T-cell (primary cell): ENCODE measurements at places on chromosomes 11 and 22.

DNA sequence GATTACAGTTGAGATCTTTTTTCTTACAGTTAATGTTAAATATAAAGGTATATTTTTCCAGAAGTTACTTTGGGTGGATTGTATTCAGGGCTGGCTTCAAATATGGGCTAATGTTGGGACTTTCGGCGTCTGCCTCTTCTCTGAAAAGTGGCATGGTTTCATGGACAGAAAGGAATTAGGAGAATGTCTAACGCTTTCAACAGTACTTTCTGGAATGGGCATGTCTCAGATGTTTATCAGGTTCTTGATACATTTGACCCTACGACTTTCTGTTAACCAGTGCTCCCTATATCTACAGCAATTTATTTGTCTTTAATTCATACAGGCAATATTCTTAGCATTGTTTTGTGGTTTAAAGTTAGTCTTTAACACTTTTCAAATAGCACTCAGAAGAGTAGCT lies 33.7 kb downstream of the ZC3H12C start:
- no peak for DNase-seq

DNA sequence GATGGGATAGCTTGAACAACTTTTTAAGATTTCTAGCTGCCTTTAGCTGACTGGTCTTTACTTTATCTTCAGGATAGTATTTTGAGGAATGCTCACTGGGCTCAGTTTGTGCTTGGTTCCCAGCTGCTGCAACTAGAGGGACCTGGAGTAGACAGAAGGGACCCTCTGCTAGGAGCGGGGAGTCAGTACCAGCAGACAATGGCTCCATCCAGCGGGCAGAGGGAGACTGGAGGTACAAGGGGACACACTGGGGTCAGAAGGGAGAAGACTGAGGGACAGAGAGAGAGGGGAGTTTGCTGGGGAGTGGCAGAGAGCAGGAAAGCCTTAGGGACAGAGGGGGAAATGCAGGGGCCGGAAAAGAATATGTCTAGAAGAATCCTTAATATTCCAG lies 22.0 kb upstream of the ACER3 start:
- no peak for DNase-seq

- no peak for DNase-seq
These were observed 14.9 kb downstream of the PACS1 start for GRCh38 chr11:66084821-66085475.

DNA sequence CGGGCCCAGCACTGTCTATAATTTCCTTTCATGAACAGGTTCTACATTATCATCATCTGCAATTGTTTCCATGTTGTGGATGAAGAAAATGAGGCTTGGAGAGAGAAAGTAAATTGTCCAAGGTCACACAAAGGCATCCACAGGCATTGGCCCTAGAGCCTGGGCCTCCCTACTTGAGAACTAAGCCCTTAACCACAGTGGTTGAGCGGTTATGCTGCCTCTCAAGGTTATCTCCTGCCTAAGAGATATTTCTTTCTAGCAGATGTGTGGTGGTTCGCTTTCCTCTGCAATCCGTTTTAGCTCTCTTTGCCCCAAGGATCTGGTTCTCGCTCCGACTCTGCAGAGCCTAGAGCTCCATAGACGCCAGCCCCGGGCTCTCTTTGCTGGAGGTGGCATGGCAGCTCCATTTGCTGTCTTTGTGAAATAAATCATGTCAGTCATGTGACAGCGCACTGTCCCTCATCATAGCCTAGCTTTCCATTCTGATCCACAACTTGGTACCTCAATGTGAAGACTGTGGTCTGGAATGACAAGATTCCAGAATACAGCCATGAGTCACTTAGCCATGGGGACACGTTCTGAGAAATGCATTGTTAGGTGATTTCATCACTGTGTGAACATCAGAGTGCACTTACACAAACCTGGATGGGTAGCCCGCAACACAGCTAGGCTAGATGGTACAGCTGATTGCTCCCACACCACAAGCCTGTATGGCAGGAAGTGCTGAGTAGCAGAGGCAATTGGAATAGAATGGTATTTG lies 27.2 kb downstream of the RPS6KA4 start:
- DNase-seq: no peak

- no peak for DNase-seq
These were observed 40.1 kb upstream of the FLI1 start for GRCh38 chr11:128653801-128654231.

DNA sequence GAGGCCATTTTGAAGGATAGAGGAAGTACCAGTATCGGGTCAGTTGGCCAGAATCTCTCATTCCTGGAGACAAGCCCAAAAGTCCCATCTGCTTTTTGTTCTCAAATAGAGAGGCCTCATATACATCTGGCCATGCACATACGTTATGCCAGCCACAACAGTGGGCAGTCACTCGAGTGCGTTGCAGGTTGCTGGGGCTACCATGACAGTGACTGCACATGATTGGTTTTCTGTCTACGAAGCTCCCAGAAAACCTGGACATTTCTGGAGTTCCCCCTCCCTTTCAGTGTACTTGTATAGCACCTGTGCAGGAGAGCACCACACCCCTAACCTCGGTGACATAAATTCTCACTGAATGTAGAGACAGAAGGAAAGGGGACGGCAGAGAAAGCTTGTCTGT lies 62.1 kb downstream of the C22orf31 start:
- DNase-seq: no peak

- no peak for DNase-seq
These were observed at the start of gene SRSF8 for GRCh38 chr11:95066716-95067038. Gene SRSF8, plus strand, starts transcription at chr11:95066919. Its CDS starts 308 bp downstream, at chr11:95067227.

DNA sequence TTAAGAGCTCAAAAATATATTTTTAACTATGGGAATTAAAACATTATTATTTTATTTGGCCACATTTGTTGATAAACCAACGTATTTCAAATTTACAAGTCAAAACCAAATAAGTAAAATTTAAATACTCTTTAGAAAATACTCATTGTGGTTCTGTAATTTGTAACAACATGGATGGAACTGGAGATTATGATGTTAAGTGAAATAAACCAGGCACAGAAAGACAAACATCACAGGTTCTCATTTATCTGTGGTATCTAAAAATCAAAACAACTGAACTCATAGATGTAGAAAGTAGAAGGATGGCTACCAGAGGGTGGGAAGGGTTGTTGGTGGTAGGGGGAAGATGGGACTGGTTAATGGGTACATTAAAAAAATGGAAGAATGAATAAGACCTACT lies 50.8 kb downstream of the STK33 start:
- DNase-seq: no peak

DNA sequence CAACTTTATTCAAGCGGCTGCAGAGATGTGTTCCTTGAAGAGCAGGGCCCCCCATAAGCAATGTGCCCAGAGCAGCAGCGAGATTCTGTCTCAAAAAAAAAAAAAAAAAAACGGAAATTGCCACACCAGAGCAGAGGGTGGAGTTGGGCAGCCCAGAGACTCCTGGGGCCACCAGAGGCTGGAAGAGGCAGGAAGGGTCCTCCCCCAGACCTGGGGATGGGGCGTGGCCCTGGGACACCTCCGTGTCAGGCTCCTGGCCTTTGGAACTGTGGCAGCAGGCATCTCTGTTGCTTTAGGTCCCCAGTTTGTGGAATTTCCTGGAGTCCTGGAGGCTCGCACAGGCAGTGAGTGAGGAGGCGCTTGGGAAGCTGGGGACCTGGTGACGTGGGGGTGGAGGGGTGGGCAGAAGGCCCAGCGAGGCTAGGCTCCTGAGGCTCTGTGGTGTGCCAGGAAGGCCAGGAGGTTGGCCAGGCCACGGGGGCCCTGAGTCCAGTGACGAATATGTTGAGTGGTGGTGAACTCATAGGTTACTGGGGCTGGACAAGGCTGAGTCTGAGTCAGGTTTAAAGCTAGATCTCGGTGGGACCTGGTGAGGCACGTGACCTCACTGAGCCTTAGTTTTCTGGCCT lies 735.6 kb downstream of the BRD1 start:
- no peak for DNase-seq

DNA sequence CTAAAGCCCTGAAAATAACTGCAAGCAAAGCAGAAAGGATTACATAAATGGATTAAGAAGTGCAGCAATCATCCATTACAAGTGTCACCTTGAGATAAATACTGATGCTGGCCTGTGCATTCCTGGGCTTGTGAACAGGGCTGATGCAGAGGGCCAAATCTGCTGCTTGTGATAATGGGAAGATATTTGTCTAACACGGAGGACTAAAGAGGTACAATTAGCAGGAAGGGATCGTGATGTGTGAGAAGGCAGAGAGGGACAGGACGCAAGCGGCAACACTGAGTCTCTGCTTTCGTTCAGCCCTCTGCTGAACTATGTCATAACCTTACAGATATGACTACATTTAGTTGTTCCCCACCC lies 107.7 kb upstream of the DDI1 start:
- no peak for DNase-seq

DNA sequence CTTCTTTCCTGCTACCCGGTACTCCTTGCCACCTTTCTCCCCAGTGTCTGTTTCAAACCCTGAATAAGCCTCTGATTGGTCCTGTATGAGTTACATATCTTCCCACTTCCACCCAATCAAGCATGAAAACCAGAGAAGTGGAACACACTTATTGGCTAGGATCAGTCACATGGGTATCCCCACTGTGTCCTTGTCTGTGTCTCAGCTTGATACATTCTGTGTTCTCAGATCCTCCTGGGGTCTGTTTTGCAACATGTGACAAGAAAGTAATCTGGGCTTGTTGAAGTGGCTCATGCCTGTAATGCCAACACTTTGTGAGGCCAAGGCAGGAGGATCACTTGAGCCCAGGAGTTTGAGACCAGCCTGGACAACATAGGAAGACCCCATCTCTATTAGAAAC lies 23.9 kb downstream of the MCHR1 start:
- DNase-seq: no peak

- DNase-seq: no peak
These were observed 11.3 kb upstream of the NLRP6 start for GRCh38 chr11:266676-267439.

- no peak for DNase-seq
These were observed 43.6 kb downstream of the TENM4 start for GRCh38 chr11:79397252-79397651.

DNA sequence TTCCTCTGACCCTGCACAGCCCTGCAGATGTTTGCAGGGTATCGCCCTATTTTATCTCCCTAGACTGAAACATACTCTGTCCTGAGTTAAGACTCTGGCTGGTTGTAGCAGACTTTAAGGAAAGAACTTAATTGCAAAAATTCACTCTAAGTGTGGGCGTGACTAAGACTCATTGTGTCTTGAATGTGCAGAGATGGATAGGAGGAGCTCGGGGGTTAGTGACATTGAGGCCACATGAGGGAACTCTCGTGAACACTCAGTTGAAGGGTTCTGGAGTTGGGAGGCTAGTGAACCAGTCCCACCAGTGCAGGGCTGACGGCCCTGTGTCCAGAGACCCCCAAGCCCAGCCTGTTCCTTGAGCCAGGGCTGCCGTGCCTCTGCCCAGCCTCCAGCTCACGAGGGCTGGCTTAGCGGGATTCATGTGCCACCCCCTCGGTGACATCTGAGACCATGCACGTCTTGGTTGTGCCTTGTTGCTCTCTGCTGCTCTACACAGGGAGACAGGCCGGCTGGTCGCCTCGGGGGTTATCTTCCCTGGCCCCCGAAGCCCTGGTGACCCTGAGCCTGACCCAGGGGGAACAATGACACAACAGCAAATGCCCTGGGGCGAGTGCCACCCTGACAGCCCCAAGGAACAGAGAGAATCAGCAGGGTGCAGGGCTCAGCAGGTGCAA lies 11.4 kb upstream of the TBX1 start:
- DNase-seq: no peak

GRCh38 chr11:117316197-117316961 lies at the start of gene BACE1:
Gene BACE1, minus strand, starts transcription at chr11:117316256. Its CDS starts 461 bp downstream, at chr11:117315795.
- peak; percentile 23 for DNase-seq

DNA sequence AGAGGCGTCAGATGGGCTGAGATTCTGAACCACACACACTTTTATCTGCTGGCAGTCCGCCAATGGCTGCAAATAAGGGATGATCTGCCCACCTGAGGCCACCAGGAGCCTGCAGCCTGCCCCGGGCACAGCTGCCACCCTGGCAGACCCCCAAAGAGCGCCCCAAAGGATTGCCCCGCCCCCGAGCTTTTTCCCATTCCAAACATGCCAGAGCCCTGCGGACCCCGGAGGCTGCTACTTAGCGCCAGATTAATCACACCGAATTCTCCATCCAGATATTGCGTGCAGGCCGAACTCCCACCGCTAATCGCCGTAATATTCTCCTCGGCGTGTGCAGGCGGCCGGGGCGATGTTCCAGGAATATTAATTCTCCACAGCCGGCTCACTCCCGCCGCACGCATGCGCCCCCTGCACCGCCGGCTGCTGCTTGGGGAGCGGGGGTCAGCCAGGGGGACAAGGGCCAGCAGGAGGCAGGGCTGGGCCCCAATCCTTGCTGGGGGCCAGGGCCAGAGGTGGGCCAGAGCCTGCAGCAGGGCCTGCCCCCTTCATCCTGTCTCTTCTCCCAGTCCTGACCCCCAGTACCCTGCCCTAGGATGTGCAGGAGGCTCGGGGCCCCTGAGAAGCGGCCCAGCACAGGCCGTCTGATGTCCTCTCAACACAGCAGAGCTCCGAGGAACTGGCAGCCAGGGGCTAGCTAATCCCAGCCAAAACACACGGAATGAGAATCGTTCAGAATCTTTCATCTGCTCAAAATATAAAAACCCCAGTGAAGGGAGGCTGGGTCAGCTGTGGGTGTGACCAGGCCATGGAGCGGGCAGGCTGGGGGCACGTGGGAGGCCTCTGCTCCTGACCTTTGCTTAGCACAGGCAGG lies 19.5 kb upstream of the TCF20 start:
- DNase-seq: no peak

DNA sequence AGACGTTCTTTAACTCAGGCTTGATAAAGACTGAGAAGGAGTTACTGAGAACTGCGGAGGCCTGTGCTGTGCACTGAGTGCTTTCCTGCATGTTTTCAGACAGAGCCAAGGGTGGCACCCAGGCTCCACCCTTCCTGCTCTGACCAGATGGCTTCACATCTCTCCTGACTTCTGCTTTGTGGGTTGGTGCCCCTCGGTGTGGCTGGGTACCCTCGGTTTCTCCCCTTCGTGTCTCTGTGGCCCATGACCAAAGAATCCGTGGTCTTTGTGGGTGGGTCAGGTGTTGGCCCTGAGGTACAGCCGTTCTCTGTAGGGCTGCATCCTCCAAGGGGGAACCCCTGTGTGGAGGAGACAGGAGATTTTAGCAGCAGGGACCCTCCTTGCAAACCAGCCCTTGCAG lies 34.3 kb downstream of the GRIK4 start:
- no peak for DNase-seq

DNA sequence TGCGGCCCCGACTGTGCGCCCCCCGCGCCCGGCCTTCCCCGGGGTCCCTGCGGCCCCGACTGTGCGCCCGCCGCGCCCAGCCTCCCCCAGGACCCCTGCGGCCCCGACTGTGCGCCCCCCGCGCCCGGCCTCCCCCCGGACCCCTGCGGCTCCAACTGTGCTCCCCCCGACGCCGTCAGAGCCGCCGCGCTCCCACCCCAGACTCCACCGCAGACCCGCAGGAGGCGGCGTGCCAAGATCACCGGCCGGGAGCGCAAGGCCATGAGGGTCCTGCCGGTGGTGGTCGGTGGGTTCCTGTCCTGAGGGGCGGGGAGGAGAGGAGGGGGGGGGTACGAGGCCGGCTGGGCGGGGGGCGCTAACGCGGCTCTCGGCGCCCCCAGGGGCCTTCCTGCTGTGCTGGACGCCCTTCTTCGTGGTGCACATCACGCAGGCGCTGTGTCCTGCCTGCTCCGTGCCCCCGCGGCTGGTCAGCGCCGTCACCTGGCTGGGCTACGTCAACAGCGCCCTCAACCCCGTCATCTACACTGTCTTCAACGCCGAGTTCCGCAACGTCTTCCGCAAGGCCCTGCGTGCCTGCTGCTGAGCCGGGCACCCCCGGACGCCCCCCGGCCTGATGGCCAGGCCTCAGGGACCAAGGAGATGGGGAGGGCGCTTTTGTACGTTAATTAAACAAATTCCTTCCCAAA lies 3.1 kb downstream of the DRD4 start:
- DNase-seq: no peak
